ENCODE measurements at places on chromosomes 11 and 22.

DNA sequence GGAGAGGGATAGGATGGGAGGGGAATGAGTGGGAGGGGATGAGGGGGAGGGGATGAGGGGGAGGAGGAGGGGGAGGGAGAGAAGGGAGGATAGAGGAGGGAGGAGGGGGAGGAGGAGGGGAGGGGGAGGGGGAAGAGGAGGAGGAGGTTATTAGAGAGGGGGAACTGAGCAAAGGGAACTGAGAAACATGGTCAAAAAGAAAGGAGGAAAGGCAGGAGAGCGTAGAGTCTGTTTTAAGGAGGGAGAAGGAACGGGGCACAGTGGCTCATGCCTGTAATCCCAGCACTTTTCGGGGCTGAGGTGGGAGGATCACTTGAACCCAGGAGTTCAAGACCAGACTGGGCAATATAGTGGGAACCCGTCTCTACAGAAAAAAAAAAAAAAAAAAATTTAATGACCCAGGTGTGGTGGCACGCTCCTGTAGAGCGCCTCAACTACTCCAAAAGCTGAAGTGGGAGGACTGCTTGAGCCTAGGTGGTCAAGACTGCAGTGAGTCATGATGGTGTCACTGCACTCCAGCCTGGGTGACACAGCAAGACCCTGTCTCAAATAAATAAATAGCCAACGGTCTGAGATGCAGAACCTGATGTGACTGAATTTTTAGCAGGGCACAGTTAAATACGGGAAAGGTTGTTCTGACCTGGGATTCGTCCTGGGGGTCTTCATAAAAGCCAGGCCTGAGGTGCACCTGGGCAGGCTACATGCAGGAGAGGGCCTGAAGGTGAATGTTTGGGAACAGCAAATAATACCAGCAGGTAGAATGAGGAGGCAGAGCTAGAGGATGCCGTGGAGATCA lies 4.0 kb downstream of the B3GNT6 start:
- no peak for DNase-seq

DNA sequence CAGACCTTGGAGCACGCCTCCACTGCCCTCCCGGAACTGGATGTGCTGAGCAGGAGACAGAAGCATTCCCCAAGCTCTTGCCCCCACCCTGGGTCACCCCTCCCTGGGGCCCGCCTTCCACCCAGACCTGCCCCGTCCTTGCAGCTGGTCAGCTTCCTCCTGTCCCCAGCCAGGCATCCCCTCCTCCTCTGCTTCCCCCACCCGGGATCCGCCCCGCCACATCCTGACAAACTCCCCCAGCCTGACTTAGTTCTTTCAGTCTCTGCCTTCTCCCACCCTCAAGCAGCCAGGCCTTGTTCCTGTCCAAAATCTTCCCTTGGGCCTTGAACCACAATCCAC lies 1.1 kb upstream of the PLXNB2 start:
- no peak for DNase-seq

DNA sequence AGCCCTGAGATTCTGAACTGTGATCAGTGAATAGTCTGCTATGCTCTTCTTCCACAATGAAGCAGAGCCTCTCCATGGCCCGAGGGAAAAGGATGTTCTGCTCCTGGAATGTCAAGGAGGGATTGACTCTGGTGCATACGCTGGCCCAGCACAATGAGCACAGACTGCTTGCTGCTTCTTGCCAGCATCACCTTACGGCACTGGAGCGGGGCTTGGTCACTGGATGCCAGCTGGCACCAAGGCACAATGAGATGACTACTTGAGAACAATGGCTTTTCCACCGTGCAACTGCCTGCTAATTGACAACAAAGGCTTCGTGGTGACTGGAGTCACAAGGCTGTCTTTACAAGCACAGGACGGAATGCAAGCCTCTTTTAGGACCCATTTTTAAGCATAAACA lies 139.2 kb downstream of the DSCAML1 start:
- DNase-seq: no peak

DNA sequence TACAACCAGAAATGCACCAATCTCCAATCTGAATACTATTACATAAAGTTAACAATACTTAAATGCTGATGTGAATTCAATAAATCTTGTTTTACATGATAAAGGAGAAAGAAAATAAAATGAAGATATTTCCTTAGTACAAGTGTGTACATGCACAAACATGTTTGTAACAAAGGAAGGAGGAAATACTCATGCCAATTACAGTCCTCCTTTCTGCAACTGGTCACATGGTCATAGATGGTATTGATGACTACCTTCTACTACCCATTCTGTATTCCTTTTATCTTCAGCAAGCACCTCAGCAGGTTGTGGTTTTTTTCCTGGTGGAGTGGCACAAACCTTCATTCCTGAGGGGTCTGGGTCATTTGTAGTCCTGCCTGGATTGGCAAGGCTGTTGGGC lies 214.2 kb upstream of the GUCY1A2 start:
- DNase-seq: no peak

GRCh38 chr22:36797911-36798673 lies 18.7 kb downstream of the PVALB start:
- DNase-seq: no peak

DNA sequence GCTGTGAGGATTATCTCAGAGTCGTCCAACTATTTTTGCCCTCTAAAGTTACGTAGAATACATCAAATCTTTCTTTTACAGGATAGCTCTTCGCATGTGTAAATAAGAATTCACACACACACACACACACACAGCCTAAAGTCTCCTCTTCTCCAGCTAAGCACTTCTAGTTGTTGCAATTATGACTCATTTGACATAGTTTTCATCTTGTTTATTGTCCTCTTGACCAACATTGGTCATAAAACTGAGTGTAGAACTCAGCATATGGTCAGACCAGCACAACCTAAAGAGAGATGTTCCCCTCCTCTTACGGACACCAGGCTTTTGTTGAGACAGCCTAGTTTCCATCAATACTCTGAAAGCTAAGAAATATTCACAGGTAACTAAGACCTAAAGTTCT lies 234.2 kb downstream of the BLID start:
- no peak for DNase-seq

DNA sequence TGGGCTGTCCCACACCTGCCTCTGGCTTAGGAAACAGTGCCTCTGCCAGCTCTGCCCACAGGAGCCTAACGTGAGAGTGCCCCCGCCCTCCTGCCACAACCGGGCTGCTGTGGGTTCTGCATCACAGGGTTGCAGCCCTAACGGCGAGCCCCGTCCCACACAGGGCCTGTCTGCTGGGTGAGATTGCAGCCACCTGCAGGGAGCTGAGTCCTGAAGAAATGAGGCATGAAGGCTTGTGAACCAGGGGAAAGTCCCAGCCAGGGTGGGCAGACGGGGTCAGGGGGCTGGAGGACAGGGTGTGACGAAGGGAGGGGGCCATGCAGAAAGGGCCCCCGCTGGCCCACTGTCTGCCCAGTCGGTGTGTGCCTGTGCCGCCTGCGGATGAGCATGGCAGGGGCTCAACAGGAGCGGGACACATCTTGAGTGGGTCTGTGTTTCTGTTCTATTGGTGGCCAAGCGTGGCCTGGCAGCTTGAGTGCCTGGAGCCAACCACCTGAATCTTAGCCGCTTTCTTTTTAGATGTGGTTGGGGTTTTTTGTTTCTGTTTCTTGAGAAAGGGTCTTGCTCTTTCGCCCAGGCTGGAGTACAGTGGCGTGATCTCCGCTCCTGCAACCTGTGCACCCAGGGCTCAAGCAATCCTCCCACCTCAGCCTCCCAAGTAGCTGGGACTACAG lies 38.9 kb downstream of the CTTN start:
- no peak for DNase-seq

GRCh38 chr22:38719196-38719595 lies 13.5 kb downstream of the GTPBP1 start:
- no peak for DNase-seq

DNA sequence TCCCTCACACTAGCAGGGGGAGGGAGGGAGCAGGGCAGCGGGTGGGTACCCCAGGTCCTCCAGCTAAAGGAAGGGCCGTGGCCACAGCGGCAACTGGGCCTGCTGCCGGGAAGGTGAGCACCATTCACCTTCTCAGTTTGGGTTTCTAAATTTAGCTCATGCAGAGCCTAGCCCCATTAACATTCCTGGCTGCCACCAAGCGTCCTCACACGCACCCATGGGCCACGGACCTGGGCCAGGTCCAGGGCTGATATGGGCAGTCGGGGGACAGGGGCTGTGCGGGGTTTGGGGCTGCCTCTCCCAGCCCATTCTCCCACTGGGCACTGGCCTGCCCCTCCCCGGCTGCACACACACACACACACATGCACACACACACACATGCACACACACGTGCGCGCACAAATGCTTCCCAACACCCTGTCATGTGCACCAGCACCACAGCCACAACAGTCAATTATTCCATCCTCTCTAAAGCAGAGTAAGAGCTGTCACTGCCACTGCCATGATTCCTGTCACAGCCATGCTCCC lies 28.7 kb downstream of the SYT7 start:
- DNase-seq: no peak

DNA sequence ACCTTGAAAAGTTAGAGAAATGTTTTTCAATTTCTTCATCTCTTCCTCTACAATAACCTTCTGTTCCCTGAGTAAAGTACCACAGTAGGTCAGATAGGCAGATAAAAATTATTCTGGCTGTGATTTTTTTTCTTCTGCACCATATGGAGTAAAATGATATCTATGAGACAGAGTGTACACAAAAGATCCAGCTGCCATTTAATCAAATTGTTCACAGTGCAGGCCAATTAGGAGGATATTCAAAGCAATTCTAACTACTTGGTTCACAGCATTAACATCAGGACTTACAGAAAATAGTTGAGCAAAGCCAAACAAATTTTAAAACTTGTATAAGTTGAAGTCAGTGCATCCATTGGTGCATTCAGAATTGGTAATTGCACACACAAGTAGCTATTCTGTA lies 147.9 kb upstream of the LUZP2 start:
- no peak for DNase-seq

DNA sequence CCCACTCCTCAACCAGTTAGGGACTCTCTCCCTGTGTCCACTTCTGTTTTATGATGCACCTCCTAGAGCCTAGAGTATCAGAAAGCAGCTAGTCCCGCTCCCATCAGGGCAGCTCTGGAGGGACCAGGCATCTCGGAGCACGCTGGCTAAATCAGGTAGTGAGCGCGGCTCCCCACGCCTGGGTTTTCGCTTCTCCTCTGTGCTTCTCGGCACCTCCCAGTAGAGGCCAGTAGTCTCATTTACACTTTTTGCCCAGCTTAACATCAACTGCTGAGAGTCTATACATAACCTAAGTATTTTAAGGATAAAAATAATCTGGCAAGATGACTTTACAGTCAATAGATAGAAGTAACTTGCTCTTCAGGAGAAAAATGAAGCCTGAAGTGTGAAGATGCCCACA lies 473.8 kb downstream of the OPCML start:
- DNase-seq: no peak

DNA sequence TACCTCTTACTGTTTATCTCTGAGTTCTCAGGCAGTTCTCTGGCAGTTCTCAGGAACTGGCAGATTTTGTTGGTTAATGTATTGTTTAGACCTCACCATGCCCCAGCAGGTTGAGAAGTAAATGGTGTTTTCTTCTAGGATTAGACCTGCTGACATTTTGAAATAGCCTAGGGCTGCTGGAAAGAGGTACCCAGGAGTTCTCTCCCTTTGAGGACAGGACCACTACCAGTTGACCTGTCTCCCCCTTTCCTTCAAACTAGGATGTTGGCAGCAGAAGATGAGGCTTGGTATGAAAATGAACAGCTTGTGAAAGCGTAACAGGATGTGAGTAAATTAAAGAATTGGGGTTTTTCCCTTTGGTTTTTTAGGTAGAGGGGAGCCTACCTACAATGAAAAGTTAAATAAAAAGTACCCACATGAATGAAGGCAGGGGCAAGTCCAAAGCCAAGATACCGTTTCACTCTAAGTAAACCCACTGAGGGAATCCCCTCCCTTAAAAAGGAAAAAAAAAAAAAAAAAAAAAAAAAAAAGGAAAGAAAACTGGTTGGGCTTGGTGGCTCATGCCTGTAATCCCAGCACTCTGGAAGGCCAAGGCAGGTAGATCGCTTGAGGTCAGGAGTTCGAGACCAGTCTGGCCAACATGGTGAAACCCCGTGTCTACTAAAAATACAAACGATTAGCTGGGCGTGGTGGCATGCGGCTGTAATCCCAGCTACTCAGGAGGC lies 96.2 kb downstream of the PDHX start:
- no peak for DNase-seq

GRCh38 chr11:76284161-76284560 lies 77.9 kb upstream of the WNT11 start:
- no peak for DNase-seq

DNA sequence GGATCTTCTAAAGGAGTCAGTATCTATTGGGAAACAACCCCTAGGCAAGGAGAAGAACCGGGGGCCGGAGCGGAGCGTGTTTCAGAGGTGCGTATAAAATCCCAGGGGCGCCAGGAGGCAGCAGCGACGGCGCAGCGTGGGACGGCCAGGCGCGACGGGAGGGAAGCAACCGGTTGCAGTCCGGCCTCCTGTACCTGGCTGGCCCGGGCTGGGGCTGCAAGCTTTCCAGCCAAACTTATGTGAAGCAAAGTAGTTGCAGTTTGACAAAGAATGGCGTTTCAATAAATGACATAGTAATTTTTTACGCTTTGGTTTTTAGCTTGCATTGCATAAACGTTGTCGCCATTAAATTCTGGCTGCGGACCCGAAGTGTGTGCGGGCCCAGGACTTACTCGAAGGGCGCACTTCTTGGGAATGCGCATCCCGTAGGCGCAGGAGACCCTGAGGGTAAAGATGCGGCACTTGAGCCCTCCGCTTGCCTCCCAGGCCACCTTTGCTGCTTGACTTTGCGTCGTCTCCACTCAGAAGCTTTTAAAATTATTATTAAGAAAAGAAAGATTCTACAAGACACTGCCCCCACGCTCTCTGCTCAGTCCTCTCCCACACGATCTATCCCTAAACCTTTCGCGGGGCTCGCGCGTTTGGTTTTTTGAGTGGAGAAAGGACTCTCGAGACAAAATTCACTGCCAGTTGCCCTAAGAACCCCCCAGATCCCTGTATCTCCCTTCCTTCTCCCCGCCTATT lies 1.6 kb upstream of the WT1 start:
- no peak for DNase-seq

DNA sequence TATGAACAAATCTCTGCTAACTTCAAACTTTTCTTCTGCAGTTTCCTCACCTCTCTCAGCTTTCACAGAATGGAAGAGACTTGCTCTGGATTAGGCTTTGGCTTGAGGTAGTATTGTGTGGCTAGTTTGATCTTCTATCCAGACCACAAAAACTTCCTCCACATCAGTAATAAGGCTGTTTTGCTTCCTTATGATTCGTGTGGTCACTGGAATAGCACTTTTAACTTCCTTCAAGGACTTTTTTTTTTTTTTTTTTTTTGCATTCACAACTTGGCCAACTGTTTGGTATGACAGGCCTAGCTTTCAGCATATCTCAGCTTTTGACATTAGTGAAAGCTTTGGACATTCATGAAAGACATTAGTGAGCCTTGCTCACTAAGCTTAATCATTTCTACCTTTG lies 47.5 kb upstream of the LRRC55 start:
- no peak for DNase-seq

Measured in frontal cortex (tissue), 4 donors.